ENCODE measurements at places on chromosomes 7 and 10.
A peak's percentile ranks its signal among the peaks of the same experiment; 100 is the strongest.

- no peak overlapping the region for H3K27ac ChIP-seq
- H3K4me3 ChIP-seq, result no peak overlapping the region
- no peaks in the 10 kb centered on the region for H3K4me1 ChIP-seq
- no peaks in the 10 kb centered on the region for H3K27me3 ChIP-seq
Measured at GRCh38 chr7:78178319-78178718, 379.7 kb downstream of the PHTF2 start.

DNA sequence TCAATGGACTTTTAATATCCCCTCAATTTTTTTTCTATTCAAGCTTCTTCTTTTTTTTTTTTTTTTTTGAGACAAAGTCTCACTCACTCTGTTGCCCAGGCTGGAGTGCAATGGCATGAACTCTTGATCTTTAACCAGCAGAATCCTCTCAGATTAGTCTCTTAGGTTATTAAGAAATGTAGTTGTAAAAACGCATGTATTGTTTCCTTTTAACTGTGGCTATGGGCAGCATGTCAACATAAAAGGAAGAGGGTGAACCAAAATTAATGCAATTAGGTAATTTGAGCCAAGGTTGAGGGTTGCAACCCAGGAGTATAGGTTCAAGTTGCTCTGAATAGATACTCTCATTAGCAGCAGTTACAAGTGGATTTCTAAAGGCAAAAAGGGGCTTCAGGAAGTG lies 4.3 kb upstream of the GSTO1 start:
- no peak overlapping the region for H3K4me3 ChIP-seq
- peaks cover 29% of the 10 kb centered on the region for H3K4me1 ChIP-seq

DNA sequence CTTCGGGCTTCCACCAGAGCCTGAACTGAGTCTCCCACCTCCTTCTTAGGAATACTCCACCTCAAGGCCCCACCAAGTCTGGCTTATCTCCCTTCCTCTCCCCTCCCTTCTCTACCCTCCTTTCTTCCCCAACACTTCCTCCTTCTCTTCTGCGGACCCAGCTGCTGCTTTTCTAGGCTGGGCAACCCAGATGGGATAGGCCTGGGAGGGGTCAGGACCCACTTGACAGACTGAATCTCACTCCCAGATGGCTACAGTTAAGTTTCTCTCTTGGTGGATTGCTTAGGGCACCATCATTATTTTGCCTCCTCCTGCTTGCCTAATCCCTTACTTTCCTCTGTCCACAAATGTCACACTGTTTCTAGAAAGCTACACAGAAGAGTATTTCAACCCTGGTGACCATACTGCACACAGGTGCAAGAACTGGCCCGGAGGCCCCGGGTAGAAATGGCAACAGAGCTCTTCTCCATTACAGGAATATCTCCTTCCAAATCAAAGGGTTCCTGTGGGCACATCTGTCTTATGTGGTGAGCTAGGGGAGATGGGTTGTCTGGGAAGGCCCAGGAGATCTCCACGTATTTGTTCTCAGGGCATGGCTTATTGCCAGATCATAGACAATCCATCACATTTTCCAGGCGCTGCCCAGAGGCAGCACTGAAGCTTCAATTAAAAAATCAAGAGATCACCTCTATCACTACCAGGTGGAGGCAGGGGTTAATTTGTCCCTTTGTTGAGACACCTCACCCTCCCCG lies 5.1 kb upstream of the HOXA11 start:
- no peak for DNase-seq
- peaks cover 7% of the 10 kb centered on the region for H3K36me3 ChIP-seq
- peaks cover 19% of the 10 kb centered on the region for H3K4me1 ChIP-seq
- no peak overlapping the region for H3K4me3 ChIP-seq
- H3K27ac ChIP-seq, result no peak overlapping the region

GRCh38 chr7:39921506-39922175 lies 28.4 kb upstream of the CDK13 start:
- no peak overlapping the region for H3K4me3 ChIP-seq
- no peaks in the 10 kb centered on the region for H3K36me3 ChIP-seq
- no peaks in the 10 kb centered on the region for H3K4me1 ChIP-seq
- no peak for DNase-seq

- no peak for DNase-seq
- H3K4me3 ChIP-seq, result no peak overlapping the region
- H3K27me3 ChIP-seq, result no peaks in the 10 kb centered on the region
- no peaks in the 10 kb centered on the region for H3K4me1 ChIP-seq
Measured at GRCh38 chr10:125415006-125415633, 254.8 kb upstream of the CTBP2 start.

DNA sequence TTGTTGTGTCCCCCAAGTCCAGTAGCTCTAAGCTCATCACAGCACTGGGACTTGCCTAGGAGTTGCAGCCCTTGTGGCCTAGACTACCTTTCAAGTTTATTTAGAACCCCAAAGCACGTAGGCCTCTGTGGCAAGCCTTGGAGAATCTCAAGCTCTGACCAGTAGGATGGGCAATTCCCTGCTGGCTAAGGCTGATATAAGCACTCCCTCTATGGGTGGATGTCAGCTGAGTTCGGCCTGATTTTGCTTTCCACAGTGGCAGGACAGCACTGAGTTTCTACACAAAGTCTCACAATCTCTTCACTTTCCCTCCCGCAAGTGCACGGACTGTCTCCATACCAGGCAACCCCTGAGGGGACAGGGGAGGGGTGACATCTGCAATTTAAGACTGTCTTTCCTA lies 886.4 kb upstream of the LRRN3 start:
- H3K4me1 ChIP-seq, result no peaks in the 10 kb centered on the region
- no peak overlapping the region for H3K4me3 ChIP-seq
- H3K27ac ChIP-seq, result no peak overlapping the region
- no peaks in the 10 kb centered on the region for H3K27me3 ChIP-seq
- H3K36me3 ChIP-seq, result no peaks in the 10 kb centered on the region

- H3K4me3 ChIP-seq, result no peak overlapping the region
- H3K4me1 ChIP-seq, result no peaks in the 10 kb centered on the region
- no peak overlapping the region for H3K27ac ChIP-seq
- no peaks in the 10 kb centered on the region for H3K36me3 ChIP-seq
- no peak for DNase-seq
Measured at GRCh38 chr10:84097787-84098353, 41.4 kb upstream of the GHITM start.

DNA sequence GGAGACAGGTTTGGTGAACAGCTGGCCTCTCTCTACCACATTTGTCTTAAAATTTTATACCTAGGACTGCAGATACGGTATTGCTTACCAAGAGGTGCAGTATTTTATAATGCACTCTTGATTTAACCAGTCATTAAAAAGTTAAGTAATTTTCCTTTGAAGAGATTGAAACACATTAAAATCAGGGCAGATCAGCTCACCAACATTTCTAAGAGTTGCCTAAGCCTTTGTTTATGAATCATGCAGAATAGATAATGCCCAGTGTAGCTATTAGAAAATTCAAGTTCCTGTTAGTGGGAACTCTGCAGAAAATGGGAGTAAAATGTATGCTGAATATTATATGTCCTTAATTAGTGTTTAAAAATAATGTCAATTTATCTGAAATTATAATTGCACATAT lies 140.2 kb upstream of the PRPS1L1 start:
- H3K4me1 ChIP-seq, result no peaks in the 10 kb centered on the region
- no peak for DNase-seq
- H3K27me3 ChIP-seq, result peaks cover 8% of the 10 kb centered on the region
- no peaks in the 10 kb centered on the region for H3K36me3 ChIP-seq

DNA sequence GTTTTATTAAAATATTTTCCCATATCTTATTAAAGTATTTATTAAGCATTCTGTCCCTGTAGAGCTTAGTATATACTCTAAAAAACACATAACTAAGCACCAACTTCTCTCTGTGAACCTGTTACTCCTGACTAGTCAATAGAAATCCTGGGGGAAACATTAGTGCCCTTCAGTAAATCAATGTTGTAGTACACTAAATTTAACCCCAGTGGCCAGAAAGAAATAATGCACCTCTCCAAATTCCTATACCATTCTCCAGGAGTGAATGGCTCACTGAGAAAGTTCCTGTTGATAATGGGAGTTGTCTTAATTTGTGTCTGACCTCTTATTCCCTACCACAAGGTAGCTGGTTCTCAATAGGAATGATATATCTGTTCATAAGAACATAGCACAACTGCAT lies 188.2 kb downstream of the SEMA3D start:
- H3K27me3 ChIP-seq, result no peaks in the 10 kb centered on the region
- H3K4me3 ChIP-seq, result no peak overlapping the region
- no peak for DNase-seq
- H3K36me3 ChIP-seq, result no peaks in the 10 kb centered on the region
- H3K4me1 ChIP-seq, result peaks cover 6% of the 10 kb centered on the region
- no peak overlapping the region for H3K27ac ChIP-seq

DNA sequence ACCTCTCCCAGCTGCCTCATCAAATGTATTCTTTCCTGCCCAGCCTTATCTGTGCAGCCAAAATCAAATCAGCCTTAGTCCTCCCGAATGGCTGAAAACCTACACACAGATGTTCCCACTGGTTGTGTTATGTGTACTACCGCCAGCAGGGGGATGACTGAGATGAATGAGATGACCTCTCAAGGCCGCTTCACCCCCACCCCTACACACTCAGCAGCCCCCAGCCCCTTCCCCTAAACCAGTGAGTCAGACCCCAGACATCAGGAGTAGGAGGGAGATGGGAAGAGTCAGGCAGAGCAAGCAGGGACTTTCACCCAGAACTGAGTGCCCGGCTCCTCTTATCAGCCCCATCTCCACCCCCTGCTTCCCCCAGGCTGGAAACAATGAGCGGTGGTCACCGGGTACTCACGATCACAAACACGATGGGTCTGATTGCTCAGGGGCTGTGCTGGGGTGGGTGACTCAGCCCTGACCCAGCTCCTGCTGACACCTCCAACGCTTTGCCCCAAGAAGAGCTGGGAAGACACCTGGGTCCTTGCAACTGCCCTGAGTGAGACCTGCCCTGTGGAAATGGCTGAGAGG lies 6.5 kb upstream of the C10orf105 start:
- H3K36me3 ChIP-seq, result no peaks in the 10 kb centered on the region
- H3K27ac ChIP-seq, result peak overlapping the region; percentile 97
- H3K4me1 ChIP-seq, result peaks cover 41% of the 10 kb centered on the region
- no peaks in the 10 kb centered on the region for H3K27me3 ChIP-seq

DNA sequence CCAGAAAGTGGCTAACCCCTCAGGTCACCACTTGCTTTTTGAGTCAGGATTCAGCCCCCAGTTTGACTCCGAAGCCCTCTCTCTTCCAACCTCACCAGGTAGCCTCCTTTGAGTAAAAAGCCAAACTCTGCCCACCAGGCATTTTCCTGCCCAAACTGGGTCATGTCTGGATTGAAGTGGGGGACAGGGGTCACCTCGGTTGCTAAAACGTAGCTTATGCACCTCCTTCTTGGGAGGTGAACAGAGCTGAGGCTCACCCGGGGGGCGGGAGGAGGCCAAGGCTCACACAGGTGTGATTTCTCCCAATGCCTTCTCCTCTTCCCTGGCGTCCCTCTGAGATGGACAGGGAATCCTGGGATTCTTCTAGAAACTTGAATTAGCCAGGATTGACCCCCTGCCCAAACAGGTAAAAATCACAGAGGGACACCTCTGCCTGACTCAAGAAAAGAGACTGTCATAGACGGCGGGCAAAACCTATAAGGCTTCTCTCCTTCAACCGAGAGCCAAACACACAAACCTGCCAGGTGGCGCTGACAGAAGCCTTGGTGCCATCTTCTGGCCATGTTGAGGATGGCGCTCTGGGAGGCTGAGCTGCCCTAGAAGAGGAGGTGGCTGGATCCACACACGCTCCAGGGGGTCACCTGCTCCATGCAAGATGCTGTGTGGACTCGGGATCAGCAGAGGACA lies 51.6 kb downstream of the PRLHR start:
- no peaks in the 10 kb centered on the region for H3K36me3 ChIP-seq
- H3K4me3 ChIP-seq, result no peak overlapping the region
- peaks cover 30% of the 10 kb centered on the region for H3K27me3 ChIP-seq
- no peaks in the 10 kb centered on the region for H3K4me1 ChIP-seq
- H3K27ac ChIP-seq, result no peak overlapping the region
- DNase-seq, result no peak

DNA sequence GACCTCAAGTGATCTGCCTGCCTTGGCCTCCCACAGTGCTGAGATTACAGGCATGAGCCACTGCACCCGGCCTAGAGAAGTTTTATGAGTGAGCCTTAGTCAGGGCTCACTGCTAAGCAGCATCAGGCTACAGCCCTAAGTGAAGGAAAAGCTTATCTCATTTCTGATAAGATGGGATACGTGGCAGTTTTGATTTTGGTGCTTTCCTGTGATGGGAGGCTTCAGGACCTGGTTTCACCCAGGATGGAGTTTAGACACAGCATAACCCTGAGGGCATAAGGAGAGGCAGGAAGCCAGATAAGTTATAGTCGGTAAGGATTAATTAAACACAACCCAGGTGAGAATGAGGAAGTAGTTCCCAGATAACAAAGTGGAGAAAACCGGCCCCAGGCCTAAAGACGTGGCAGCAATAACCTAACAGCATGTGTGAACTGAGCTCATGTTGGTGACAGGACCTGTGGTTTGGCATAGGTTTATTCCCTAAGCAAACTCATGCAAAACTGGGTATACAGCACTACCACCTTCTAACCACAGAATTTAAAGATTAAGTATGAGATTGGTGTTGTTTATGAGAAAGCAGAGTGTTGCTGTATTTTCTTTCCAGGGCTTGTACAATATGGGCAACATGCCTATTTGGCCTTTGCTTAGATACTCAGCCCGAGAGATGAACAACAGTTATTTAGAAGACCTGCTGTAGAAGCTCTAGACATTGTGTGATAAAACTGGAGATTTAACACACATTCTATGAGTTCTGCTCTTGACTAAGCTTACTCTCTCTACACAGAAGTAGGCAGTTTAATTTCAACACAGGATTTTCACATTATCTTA lies 119.4 kb downstream of the COL28A1 start:
- H3K4me3 ChIP-seq, result no peak overlapping the region
- no peak for DNase-seq
- peak overlapping the region; percentile 42 for H3K27ac ChIP-seq
- H3K27me3 ChIP-seq, result peaks cover 2% of the 10 kb centered on the region
- peaks cover 10% of the 10 kb centered on the region for H3K4me1 ChIP-seq
- no peaks in the 10 kb centered on the region for H3K36me3 ChIP-seq

GRCh38 chr7:37344886-37345579 lies 103.6 kb downstream of the ELMO1 start:
- peaks cover 21% of the 10 kb centered on the region for H3K36me3 ChIP-seq
- no peaks in the 10 kb centered on the region for H3K27me3 ChIP-seq
- H3K4me1 ChIP-seq, result peaks cover 43% of the 10 kb centered on the region
- H3K4me3 ChIP-seq, result peak overlapping the region; percentile 65
- peak overlapping the region; percentile 62 for H3K27ac ChIP-seq
- no peak for DNase-seq

All from T-helper 2 cell treated with Interferon-gamma antibody and Interleukin-4, amounts not matched to agents 5 μg/mL and 100 μg/mL, for 36 hours (primary cell).